ENCODE measurements at places on chromosomes 7 and 10.

DNA sequence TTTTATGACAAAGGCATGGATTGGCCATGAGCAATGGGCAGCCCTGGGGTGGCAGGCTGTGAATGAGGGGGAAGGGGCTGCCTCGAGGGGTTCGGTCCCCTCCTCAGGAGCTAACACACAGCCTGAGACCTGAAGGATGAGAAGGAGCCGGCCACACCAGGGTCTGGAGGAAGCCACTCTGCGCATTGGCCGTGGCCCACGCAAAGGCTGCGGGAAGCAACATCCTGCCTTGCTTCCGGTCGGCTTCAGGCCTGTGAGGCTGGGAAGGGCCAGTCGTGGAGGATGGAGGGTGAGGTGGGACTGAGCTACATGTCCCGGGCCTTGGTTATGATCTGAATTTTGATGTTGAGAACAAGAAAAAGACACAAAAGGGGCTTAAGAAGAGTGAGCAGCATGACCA, 49.4 kb downstream of the RGS10 start:
- no peak for DNase-seq

DNA sequence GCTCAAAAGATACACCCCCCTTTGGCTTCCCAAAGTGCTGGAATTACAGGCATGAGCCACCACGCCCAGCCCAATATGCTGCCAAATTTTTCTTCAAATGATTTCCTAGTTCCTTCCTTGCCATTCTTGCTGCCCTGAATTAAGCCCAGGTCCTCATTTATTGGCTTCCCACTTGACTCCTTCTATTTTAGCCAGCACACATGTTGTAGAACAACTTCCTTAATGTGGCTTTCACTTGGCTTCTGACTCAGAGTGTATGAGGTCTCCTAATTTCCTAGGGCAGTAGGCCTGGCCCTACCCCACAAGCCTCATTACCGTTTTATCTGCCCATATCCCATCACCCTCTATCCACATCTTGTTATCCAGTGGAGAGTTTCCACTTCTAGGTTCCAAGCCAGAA, 21.8 kb upstream of the HIPK2 start:
- DNase-seq, result no peak

DNA sequence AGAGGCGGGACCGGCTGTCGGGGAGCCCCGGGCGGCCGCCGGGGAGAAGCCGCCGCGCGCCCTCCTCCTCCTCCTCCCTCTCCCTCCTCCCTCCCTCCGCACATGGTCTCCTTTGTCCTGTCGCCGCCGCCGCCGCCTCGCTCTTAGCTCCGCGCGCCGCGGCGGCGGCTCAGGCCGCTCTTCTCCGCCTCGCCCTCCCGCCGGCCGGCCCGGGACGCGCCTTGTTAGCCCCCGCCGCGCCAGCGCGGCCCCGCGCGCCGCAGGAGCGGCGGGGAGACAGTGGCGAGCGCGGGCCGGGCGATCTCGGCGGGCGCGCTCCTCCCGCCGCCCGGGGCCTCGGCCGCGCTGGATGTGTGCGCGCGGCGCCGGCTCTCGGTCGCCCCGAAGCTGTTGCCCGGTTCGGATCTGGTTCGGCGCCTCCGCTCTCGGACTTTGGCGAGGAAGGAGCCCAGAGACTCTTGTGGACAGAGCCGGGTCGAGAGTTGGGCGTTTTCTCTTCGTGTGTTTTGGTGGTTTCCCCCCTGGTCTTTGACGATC, 437.4 kb upstream of the GALNT17 start:
- DNase-seq, result peak; percentile 75

- no peak for DNase-seq
Measured at GRCh38 chr7:119377861-119378260, 895.1 kb upstream of the KCND2 start.

DNA sequence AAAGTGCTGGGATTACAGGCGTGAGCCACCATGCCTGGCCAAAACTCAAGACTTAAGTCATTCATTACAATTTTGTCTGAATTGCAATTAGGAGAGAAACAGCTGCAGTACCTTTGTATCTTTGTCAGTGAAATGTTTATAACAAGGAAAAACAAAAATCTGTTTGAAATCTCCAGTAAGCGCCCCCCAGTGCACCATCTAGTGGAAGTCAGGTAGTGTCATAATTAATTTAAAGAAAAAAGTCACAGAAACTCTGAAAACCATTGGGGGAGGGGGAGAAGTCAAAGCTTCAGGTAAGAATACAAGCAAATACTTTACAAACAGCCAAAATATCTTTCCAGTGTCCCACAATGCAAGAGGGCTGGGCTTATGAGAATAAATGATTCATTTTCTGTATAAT, 2.8 kb downstream of the MPP7 start:
- DNase-seq, result peak; percentile 28

DNA sequence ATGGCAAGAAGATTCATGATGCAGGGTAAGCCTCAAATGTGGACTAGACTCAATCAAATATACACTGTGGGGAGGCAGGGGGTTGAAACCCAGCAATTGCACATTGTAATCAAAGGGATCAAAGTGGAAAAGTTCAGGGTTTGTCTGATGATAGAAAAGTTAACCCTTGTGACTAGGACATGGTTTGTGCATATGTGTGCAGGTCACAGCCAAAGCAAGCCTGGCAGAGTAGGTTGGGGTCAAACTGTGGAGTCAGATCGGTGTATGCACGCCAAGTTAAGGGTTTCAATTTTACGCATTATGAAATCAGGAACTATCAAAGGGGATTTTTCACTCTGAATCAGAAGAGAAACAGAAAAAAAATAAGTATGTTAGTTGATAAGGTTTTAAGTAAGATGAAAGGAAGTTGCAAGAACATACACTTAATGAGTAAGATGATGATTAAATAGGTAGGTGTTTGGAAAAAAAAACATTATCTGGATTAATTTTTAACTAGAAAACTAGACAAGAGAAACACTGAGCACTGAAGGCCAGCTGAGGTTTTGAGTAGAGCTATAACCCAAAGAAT, 188.3 kb downstream of the DGKB start:
- DNase-seq, result no peak

DNA sequence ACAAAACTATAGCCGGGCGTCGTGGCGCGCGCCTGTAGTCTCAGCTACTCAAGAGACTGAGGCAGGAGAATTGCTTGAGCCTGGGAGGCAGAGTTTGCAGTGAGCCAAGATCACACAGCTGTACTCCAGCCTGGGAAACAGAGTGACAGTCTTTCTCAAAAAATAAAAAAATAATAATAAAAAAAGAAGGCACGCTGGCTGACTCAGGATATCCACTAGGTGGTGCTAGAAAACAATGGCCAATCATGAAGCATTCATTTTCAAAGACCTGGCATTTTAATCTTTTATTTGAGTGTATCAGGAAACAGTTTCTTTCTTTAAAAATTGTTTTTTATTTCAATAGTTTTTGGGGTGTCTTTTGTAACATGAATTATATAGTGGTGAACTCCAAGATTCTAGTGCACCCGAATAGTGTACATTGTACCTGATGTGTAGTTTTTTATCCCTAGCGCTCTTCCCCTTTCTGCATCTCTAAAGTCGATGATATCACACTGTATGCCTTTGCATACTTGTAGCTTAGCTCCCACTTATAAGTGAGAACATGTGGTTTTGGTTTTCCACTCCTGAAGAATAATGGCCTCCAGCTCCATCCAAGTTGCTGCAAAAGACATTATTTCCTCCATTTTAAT, 88.6 kb downstream of the LYZL1 start:
- DNase-seq, result peak; percentile 58

- DNase-seq, result no peak
Measured at GRCh38 chr10:76665029-76665428, 972.6 kb downstream of the KCNMA1 start.

DNA sequence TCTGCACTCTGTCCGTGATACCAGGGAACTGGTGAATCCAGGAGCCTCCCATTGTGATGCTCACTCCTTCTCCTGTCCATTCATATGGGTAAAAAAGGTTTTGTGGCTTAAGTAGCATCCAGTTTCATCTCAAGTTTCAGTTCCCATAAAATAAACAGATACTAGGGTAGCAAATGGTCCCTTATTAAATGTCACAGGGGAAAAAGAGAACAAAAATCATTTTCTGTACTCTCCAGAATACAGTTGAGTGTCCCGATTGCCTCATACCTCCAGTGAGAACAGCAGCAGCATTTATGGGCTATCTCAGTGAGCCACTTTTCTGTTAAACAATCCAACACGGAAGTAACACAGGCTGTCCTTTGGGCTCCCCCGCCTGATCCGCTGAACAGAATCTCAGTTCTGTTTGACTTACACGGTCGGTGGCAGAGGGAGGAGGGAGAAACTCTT, 179.6 kb downstream of the CELF2 start:
- DNase-seq, result no peak

- DNase-seq, result no peak
Measured at GRCh38 chr7:4661871-4662270, 20.2 kb upstream of the FOXK1 start.

DNA sequence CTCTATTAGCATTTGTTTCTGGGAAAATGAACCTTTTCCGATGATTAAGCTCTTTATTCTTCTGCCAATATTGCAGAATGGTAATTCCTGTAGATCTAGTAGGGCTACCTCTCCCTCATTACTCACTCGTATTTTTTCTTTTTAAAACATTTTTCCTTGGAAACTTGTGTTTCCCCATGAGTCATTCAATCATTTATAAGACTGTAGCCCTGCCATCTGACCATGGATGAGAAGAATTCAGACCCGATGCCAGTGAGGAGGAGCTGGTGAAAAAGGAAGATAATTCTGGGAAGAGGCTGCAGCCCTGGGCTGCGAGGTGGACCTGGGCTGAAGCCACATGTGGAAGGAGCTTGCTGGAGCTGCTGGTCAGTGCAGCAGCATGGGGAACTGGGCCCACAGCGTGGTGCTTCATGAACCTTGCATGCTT, 242.8 kb downstream of the KLF6 start:
- no peak for DNase-seq

GRCh38 chr7:24587853-24588252, 14.6 kb downstream of the PALS2 start:
- DNase-seq, result peak; percentile 47

GRCh38 chr7:84678841-84679240, 484.3 kb upstream of the SEMA3A start:
- DNase-seq, result no peak

GRCh38 chr10:127882801-127883459, 9.8 kb downstream of the CLRN3 start:
- no peak for DNase-seq

DNA sequence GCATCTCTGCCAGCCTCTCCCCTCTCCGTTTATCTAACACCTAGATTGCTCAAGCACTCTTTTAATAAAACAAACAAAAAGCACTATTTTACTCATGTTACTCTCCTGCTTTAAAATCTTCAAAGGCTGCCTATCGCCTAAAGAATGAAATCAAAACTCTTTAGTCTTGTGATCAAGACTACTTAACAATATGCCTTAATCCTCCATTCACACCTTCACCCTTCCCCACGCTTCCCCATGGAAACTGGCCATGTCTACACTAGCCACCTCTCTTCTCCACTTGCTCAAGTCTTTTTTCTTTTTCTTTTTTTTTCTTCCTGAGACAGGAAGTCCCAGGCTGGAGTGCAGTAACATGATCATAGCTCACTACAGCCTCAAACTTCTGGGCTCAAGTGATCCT, 47.8 kb upstream of the TMEM213 start:
- no peak for DNase-seq

DNA sequence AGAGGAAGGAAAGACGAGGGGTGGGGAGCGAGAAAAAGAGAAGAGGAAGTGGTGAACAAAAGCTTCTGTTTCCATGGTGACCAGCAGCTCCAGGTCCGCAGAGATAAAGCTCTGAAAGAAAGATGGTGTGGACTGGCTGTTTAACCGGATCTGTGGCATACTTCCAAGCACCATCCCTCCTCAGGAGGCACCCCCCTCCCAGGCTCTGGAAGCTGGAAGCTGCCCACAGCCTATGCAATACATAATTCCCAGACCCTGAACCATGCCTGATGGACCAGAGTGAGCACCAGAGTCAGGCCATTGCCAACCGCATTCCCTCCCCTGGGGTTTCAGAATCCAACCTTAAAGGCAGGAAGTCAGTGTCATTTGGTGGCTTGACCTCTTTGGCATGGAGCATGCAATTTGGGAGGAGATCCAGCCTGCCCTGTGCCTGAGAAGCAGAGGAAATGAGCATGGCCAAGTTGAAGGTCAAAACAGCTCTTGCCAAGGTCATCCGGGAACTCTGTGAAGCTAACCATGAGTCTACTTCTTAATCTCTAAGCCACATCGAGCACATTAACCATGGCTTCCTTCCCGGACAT, 22.2 kb upstream of the CPXM2 start:
- peak; percentile 94 for DNase-seq

All from brain (organoid and tissue), 16 donors.